ENCODE measurements at places on chromosomes 2 and 18.

DNA sequence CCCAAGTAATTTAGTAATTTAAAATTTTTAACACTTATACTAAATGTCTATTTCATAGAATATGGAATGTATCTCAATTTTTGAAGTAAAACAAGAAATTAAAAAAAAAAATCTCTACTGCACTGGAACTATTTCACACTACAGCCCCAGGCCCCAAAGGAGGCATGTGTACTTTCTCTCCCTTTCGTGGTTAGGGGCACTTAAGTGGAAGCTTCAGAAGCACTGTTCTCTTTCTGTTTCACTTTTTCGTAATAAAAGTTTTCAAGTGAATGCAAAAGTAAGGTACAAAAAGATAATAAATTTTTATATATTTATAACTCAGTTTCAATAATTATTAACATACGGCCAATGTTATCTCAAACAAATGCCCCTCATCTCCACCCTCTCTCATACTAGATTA is 123.8 kb upstream of the STON1 start:
- no peak for DNase-seq

DNA sequence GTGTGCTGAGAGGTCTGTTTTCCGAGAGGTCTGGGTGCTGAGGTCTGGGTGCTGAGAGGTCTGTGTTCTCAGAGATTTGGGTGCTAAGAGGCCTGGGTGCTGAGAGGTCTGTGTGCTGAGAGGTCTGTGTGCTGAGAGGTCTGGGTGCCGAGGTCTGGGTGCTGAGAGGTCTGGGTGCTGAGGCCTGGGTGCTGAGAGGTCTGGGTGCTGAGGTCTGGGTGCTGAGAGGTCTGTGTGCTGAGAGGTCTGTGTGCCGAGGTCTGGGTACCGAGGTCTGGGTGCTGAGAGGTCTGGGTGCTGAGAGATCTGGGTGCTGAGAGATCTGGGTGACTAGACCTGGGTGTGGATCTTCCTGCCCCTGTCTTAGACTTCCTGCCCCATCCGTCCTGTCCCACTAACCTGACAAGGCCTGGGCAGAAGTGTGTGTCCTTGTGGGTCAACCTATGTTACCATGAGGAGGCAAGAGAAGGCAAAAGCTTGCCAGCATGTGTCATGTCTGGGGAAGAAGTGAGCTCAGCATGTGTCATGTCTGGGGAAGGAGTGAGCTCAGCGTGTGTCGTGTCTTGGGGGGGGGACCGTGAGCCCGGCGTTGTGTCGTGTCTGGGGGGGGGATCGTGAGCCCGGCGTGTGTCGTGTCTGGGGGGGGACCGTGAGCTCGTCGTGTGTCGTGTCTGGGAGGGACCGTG is 69.3 kb downstream of the KCNG2 start:
- DNase-seq = no peak

DNA sequence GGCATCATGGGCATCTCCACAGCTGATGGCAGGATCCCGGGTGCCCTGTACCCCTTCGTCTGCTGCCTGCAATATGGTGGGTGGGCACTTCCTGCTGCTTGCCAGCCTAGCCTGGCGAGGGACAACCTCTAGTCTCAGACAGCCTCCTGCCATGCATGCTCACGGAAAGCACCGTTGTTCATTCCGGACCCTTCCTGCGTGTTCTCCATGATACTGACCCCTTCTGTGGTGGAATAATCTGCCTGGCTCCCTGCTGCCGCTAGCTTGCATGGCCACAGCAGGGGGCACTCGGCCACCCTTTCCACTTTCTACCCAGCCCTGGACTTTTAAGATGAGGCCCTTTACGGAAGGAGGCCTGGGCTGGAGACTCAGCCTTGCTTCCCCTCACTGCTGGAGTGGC is 12.0 kb downstream of the PCARE start:
- no peak for DNase-seq

DNA sequence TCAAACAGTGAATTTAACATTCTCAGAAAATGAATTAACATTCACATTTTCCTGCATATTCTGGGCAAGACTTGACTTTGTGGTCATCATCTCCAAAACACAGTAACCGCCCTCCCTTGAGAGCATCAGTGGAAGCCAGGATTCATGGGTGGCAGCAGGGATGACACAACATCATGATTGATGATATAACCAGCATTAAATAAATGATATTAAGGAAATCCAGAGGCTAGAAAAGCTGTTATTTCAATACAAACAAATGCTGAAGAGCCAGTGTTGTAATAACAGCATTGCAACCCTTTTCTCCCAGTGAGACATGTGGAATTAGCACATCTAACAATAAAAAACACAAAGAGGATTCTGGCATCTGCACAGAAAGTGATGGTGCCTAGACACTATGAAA is 41.1 kb downstream of the CDC42EP3 start:
- DNase-seq = no peak

DNA sequence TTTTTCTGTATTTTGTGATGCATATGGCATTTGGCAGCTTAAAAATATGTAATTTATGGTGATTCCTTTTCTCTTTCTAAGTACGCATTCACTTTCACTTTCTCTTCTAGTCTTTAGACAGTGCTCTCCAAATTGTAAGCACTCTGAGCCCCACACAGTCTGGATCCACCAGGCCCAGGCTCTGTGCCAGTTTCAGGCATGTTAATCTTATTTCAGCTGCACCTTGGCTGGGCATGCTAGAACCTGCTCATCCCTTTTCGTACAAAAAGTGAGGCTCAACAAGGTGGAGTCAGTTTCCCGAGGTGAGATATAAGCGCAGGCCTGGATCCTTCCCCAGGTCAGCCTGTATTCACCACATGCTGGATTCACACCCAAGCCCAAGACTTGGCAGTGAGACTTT is 203.9 kb downstream of the MTX2 start:
- no peak for DNase-seq

DNA sequence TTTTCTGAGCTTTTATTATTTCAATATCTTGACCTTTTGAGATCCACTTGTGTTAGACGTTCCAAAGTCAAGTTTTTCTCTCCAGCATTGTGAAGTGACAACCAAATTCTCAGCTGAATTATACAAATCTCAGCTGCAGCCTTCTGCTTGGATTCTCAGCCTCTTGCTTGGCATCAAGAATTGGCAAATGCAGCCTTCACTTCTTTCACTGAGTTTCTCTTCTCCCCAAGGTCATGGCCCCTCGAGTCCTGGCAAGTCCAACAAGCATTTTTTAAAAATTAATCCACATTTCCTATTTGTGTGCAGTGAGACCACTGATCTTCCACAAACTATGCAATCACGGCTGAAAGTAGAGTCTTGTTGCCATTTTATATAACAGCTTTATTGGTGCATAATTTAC is 23.4 kb upstream of the SMIM21 start:
- DNase-seq = no peak

GRCh38 chr2:43950383-43951008 is 45.3 kb downstream of the LRPPRC start:
- DNase-seq = no peak

GRCh38 chr2:240319221-240319854 is 116.1 kb upstream of the GPC1 start:
- no peak for DNase-seq

GRCh38 chr18:55219059-55219458 is 259.8 kb upstream of the CCDC68 start:
- no peak for DNase-seq

- DNase-seq = no peak
Measured at GRCh38 chr2:53087262-53087873, 680.2 kb upstream of the CHAC2 start.

DNA sequence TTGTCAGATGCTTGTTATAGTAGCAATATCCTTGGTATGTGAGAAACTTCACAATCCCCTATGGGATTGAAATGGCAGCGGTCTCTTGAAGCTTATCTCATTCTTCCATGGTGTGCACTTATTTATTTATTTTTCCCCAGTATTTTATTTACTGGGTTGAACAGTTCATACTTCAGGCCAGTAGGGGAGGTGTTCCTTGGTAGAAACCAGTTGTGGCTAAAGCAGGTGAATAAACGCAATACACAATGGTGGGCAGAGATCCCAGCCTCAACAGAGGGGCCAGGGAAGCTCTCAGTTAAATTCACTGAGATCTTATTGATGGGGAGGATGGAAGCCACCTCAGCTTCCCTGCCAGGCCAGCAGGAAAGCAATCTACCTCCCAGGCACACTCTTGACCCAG is 93.7 kb upstream of the SRD5A2 start:
- DNase-seq = no peak

DNA sequence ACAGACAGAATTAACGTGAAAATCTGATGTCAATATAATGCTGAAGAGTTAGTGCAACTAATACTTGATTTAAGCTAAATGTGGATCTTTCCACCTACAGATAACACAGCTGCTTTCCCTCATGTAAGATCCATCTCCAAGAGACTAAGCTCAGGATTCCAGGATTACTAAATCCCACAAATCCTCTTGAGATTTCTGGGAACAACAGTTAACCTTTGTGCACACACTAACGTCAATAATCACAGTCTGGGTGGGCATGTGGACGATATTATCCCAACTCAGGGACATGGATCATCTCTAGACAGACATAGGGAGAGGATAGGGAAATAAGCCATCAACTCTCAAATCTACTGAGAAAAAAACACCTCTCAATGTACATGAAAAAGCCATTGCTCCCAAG is 432.6 kb downstream of the SATB2 start:
- DNase-seq = no peak

DNA sequence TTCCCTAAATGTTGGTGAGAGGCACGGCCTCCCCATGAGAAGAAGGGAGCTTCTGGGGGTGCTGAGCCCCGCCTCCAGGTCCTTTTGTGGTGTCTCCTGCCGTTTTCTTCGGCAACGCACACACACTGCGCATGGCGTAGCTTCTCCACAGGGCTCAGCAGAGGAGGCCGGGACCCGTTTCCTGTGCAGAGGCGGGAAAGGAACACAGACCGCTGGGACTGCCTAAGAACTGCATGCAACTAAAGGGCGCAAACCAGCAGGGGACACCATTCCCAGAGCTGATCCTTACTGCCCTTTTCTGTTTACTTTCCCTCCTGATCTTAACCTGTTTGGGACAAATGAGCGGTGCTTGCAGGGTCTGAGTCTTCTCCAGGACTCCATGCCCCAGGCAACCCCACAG is 90.3 kb upstream of the CAPN13 start:
- DNase-seq = no peak

DNA sequence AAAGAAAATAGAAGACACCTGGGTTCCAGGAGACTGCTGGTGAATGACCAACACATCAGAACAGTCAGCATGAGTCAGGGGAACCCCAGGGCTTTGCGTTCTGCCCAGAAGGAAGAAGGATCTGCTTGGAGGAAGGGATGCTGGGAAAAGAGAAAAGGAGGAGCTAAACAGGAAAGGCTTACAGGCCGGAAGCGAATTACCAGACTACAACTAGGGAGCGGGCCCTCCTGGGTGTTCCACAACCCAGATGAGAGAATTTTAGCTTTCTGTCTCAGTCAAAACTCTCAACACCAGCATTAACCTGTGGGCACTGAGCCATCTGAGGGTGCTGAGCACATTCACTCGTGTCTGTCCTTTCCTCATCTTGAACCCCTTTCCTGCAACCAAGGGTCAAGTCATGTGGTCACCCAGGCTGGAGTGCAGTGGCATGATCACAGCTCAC is 19.2 kb downstream of the CDC42EP3 start:
- DNase-seq = no peak

DNA sequence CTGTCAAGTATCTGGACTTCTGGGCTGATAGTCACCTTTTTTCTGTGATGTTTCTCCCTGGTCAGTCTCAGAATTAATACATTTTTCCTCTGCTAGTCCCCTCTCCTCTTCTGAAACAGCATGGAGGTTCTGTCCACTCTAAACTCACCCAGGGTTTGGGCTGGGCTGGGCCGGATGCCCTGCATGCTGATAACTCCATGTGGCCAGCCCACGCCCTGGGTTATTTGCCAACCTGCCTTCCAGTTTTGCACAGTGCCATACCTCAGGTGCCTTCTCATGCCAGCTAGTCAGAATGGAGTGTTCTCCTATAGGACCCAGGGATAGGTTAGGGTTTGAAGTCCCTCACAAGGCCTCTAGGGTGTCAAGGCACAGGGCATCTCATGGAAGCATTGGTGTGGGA is 32.2 kb downstream of the MEX3C start:
- no peak for DNase-seq

DNA sequence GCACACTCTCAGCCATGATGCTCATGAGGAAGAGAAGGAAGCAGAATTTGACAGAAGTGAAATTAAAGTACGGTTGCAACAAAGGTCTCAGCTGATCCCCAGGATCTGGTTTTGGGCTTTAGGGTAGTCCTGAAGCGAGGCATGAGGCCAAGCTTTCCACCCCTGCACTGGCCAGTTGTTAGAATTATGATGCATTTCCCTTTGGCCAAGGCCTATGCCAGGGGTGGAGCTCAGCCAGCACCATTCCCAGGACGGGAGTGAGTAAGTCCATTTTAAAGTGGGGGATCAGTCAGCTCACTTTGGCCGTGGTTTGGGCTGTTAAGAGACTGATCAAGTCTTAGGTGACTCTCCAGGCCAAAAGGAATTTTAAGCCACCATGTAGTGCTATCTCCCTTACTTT is 314.5 kb upstream of the MMADHC start:
- no peak for DNase-seq

DNA sequence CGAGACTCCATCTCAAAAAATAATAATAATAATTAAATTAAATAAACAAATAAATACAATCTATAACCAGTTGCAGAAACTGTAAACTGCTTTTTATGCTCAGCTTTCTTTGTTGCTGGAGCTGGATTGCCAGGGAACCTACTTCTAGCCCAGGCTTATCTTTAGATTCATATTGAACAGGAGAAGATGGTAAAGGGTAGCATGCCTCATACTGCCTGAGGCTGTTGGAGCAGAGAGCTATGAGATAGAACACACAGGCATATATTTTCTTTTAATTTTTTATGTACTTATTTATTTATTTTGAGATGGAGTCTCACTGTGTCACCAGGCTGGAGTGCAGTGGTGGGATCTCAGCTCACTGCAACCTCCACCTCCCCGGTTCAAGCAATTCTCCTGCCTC is 28.7 kb upstream of the EML4 start:
- no peak for DNase-seq

DNA sequence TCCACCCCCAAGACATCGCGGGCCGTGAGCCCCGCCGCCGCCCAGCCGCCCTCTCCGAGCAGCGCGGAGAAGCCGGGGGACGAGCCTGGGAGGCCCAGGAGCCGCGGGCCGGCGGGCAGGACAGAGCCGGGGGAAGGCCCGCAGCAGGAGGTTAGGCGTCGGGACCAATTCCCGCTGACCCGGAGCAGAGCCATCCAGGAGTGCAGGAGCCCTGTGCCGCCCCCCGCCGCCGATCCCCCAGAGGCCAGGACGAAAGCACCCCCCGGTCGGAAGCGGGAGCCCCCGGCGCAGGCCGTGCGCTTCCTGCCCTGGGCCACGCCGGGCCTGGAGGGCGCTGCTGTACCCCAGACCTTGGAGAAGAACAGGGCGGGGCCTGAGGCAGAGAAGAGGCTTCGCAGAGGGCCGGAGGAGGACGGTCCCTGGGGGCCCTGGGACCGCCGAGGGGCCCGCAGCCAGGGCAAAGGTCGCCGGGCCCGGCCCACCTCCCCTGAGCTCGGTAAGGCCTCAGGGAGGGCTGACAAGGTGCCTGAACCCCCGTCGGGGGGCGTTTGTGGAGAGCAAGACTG is 14.2 kb downstream of the SPEG start:
- DNase-seq = no peak

- DNase-seq = no peak
Measured at GRCh38 chr2:53209679-53210458, 557.7 kb upstream of the CHAC2 start.

- no peak for DNase-seq
Measured at GRCh38 chr2:85275984-85276540, 51.7 kb downstream of the TGOLN2 start.
